ENCODE measurements at places on chromosomes 4 and X. TPM values are rescaled to one million over a fixed set of nuclear protein-coding genes. Genes with fewer than 3 reads are reported as not detected.

The POLR2B gene
- total RNA-seq: 101 TPM

The FAM199X gene
- total RNA-seq: 9.9 TPM

The TSPAN5 gene
- total RNA-seq: 0.45 TPM

The UBA6 gene
- 66.3 TPM for total RNA-seq

The ADAM29 gene
- total RNA-seq: not detected

The ITM2A gene
- total RNA-seq: 32.8 TPM

The GYG2 gene
- 0.05 TPM for total RNA-seq

The FAM53A gene
- 0.77 TPM for total RNA-seq

The FAT1 gene
- total RNA-seq: 0.69 TPM

DNA sequence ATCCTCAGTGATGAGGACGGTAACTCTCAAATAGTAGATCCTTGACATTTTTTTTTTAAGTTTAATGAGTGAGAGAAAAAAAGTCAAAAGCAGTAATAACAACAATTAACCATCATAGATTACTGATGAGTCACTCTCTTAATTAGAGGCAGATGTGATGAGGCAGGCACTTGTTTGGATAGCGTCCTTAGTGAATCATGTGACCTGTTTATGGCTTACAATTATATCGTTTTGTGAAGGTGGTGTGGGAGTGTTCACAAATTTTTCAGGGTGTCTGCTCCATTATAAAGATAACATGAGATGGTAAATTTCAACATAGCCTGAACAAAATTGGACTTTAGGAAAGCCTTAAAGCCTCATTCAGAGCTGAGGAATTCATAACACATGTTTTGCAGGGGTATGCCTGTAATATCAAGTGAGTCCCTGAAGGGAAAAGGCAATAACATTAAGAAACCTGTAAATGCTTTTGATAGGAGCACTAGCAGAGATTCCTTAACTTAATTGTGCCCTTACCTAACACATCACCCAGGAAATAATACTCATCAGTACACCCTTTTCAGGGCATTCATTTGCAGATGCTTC is 51.9 kb upstream of the XIAP start:
- DNase-seq: no peak
- no peaks in the 10 kb centered on the region for H3K4me1 ChIP-seq
- no peaks in the 10 kb centered on the region for H3K36me3 ChIP-seq
- H3K27ac ChIP-seq: no peak overlapping the region
- H3K27me3 ChIP-seq: no peaks in the 10 kb centered on the region
- no peak overlapping the region for H3K4me3 ChIP-seq

DNA sequence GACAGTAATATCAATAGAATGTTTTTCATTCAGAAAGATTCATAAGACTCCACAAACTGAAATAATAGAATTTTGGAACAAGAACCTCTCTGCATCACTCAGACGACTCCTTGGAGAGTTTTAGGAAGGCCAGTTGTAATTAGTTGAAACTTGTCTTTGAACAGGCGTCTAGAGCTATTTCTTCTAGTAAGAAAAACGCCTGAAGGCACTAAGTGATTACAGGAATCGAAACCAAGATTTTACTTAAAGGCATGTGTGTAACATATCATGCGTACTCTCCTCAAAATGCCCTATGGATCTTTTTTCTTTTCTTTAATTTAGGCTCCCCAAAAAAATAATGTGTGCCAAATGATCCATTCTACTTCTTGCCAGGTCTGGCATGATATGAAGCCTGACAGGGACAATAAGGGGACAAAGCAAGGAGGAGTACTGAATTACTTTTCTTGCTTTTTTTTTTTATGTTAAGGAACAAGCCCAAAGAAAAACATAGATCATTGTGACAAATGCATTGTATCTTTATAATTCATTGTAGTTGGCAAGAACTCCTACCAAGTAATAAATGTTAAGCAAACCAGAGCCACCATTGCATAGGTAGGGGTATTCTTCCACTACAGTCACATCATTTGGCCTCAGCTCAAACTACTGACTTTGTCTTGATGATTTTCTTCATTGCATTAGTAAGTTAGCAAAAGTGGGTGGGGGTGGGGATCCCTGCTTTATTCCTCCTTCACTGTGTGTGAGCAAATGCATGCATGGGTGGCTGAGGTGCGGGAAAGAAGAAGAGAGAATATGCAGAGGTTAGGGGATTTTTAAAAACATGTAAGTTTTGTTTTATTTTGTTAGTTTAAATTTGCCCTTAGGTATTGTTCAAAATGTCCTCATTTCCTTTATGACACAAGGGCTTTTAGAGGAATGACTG is 79.9 kb upstream of the ATOH1 start:
- peak overlapping the region; percentile 69 for H3K27ac ChIP-seq
- DNase-seq: peak; percentile 32
- no peaks in the 10 kb centered on the region for H3K36me3 ChIP-seq

DNA sequence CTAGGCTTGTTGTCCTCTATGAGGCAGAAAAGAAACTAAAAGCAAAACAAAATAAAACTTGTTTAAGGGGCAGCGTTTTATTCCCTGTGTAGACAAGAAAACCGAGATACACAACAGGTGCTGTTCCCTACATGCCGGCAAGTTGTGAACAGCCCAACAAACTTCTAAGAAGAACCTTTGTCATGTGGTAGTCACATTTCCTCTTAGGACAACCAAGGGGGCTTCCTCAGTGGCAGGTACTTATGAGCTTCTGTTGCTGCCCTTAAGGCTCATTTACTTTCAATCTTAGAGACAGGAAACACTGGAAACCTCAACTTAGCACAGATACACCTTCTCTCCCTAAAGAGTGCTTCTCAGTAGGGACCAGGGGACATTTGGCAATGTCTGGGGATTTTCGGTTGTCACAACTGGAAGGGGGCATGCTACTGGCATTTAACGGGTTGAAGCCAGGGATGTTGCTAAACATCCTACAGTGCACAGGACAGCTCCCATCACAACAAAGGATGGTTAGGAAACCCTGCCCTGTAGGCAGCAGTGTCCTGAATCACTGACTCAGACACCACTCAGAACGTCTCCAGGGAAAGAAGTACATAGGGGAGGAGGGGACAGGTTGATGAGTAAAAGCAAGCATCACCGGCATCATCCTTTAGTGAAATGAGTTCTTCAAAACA is 111.0 kb downstream of the ASB9 start:
- no peaks in the 10 kb centered on the region for H3K4me1 ChIP-seq
- H3K27me3 ChIP-seq: no peaks in the 10 kb centered on the region
- H3K4me3 ChIP-seq: peak overlapping the region; percentile 29
- no peaks in the 10 kb centered on the region for H3K36me3 ChIP-seq

GRCh38 chr4:1051472-1051871 is 40.0 kb downstream of the FGFRL1 start:
- H3K4me3 ChIP-seq: no peak overlapping the region
- no peak overlapping the region for H3K27ac ChIP-seq
- no peaks in the 10 kb centered on the region for H3K36me3 ChIP-seq
- DNase-seq: no peak
- peaks cover 2% of the 10 kb centered on the region for H3K27me3 ChIP-seq

- no peak overlapping the region for H3K27ac ChIP-seq
- H3K36me3 ChIP-seq: peaks cover 8% of the 10 kb centered on the region
- no peaks in the 10 kb centered on the region for H3K4me1 ChIP-seq
- H3K4me3 ChIP-seq: no peak overlapping the region
Observed at GRCh38 chr4:40448875-40449274, 113.7 kb downstream of the CHRNA9 start.

- no peaks in the 10 kb centered on the region for H3K36me3 ChIP-seq
- no peak overlapping the region for H3K4me3 ChIP-seq
- peaks cover 23% of the 10 kb centered on the region for H3K4me1 ChIP-seq
- DNase-seq: peak; percentile 55
- H3K27me3 ChIP-seq: no peaks in the 10 kb centered on the region
Observed at GRCh38 chrX:97398030-97398551, 514.4 kb downstream of the RPA4 start.

GRCh38 chrX:16222151-16222550 is 54.9 kb downstream of the MAGEB17 start:
- no peak overlapping the region for H3K27ac ChIP-seq
- no peak overlapping the region for H3K4me3 ChIP-seq
- H3K4me1 ChIP-seq: no peaks in the 10 kb centered on the region
- H3K27me3 ChIP-seq: no peaks in the 10 kb centered on the region
- no peak for DNase-seq

DNA sequence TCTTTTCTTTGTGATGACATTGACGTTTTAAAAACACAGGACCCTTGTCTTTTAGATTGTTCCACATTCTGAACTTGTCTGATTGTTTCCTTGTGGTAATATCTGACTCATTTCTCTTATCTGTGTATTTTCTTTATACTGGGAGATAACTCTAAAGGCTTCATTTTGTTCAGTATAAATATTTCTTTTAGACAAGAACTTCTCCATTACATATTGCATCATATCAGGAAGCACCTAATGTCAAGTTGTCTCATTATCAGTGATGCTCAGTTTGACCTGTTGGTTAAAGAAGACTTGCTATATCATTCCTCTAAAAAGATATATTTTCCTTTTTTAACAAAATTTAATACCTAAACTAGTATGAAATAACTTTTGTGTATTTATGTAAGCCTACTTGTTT is 152.3 kb upstream of the BMP3 start:
- no peaks in the 10 kb centered on the region for H3K36me3 ChIP-seq
- peaks cover 13% of the 10 kb centered on the region for H3K4me1 ChIP-seq
- H3K4me3 ChIP-seq: no peak overlapping the region
- H3K27ac ChIP-seq: no peak overlapping the region
- no peaks in the 10 kb centered on the region for H3K27me3 ChIP-seq

DNA sequence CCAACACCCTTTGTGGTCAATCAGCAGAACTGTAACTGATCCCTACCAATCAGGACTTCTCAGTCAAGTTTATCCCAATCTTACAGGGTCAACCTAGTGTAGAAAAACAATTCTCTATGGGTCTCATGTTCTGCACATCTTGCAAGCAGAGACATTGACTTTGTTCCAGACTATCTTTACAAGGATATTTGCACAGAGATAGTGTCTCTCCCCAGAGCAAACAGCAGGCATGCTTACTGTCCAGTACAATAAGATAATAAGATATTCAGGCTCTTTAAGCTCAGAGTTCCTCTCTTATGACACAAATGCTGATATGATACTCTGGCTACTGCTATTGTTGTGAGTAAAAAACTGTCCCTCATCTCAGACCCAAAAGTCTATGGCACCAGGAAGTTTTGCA is 53.2 kb downstream of the ACSL4 start:
- no peak for DNase-seq
- H3K27me3 ChIP-seq: no peaks in the 10 kb centered on the region
- no peaks in the 10 kb centered on the region for H3K4me1 ChIP-seq
- H3K27ac ChIP-seq: no peak overlapping the region
- no peak overlapping the region for H3K4me3 ChIP-seq
- H3K36me3 ChIP-seq: peaks cover 4% of the 10 kb centered on the region

DNA sequence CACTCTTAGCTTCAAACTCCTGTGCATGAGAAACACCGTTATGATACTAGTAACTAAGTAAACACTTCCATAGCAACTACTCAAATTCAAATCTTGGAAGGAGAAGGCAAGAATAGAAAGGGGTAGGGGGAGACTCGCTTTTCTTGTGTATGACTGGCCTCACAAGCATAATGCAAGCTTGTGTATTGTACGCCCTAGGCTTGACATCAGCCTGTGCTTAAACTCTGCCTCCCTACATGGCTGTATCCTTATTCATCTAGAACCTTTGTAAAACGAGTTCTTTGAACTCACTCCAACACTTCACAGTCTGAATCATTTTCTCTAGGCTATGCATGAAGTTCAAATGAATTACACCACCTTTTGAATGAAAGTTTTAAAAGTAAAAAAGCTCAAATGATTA is 1071.2 kb upstream of the ADGRL3 start:
- H3K4me3 ChIP-seq: no peak overlapping the region
- DNase-seq: no peak
- H3K27ac ChIP-seq: no peak overlapping the region

- H3K4me1 ChIP-seq: peaks cover 8% of the 10 kb centered on the region
- no peaks in the 10 kb centered on the region for H3K27me3 ChIP-seq
- H3K4me3 ChIP-seq: no peak overlapping the region
- DNase-seq: no peak
Observed at GRCh38 chr4:985123-985830, 1.6 kb upstream of the IDUA start.

All from GM12878 (cell line).